ENCODE measurements at places on chromosomes 1 and 21. TPM values are rescaled to one million over a fixed set of nuclear protein-coding genes. Genes with fewer than 3 reads are reported as not detected.

DNA sequence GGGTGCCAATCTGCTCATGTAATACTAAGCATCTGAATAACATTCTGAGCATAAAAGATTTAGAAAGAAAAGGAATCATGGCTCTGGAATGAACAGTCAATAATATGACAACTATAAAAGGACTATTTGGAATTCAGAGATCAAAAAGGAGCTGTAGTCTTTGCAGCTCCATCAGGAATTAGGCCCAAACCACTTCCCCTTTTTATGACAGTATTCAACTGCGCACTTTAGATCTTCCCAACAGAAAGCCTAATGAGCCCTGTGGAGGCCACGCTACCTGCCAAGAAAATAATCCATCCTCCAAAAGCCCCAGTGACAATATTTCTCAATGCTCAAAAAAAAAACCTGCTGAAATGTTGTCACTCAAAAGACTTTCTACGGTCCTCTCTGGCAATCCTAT lies 163.2 kb downstream of the SNX7 start:
- DNase-seq = no peak

- DNase-seq = no peak
These were observed 1.5 kb downstream of the UBE2G2 start for GRCh38 chr21:44800103-44800502.

The ADORA1 gene
- polyA plus RNA-seq = 6.1 TPM

The NR0B2 gene
- 1.8 TPM for polyA plus RNA-seq

DNA sequence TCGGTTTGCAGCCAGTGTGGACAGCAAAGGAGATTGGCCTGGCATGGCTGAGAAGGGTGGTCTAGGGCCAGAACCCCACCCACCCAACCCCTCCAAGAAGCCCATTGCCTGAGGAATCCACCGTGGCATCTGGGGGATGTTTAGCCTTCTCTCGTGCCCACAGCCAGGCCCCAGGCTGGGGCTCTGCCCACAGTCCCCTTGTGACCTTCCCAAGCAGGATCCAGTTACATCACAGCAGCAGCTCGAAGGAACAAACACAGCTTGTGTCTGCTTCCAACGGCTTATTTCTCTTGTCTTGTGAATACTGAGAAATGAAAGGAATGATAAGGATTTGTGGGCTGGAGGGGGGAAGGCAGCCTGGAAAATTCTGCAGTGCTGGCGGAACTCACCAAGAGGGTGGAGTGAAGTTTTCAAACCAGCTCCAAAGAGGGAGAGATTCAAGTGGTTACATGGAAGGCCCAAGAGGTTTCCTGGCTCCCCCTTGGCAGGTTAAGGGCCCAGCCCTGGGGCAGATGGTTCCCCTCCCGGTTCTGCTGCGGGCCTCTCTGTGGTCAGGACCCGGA lies 61.6 kb downstream of the DHRS3 start:
- DNase-seq = no peak

DNA sequence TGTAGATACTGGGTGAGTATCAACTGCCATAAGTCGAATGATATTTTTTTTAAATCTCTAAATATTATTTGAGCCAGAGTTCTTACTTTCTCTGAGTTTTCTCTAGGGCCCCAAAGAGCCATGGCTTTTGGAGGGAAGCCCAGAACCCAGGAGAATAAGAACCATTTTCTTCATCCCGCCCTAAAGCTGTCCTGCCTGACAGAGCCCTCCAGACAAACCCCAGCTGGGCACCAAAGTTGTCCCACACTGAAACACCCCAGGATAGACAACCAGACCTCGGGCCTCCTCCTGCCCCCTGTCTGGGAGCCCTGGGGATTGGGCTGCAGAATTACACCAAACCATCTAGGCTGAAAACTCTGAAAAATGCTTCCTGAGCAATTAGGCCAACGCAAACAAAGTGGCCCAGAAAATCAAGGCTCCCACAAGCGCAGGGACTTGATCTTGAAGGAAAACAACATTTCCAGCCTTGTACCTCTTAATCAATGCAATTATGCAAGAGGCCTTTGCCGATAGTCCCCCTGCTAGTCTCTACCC lies 113.1 kb downstream of the RRAGC start:
- no peak for DNase-seq

The B3GALT2 gene
- polyA plus RNA-seq = 24.8 TPM

- DNase-seq = no peak
These were observed 15.6 kb downstream of the C1orf159 start for GRCh38 chr1:1100296-1100695.

- peak; percentile 62 for DNase-seq
These were observed 97.4 kb downstream of the SYF2 start for GRCh38 chr1:25134801-25135461.

The TMEM269 gene
- 0.84 TPM for polyA plus RNA-seq

DNA sequence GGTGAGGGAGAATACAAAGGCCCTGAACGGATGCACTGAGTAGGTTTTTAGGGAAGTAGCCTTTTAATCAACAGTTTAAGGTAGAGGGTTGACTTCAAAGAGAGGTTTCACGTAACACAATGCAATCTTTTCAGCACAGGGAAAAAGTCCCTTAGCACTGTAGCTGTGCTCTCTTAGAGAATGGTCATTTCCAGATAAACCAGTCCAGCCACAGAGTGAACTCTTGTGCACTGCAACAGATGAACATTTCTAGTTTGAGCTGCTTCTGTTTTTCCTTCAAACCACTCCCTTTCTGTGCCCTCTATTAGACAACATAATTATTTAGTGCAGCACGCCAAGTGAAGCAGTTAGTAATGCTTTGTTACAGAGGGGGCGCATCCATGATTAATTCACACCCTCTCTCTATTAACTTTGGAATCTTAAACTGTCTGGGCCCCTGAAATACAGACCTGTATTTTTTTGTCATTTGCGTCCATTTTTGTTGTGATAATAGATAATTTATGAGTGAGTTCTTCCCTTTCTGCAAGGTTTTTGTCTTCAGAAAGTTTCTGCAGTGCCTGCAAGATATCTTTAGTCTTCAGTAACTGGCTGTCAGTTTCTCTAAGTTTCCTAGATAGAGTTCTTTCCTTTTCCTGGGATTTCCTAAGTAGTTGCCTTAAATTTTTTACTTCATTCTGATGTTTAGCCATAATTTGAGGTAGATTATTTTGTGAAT lies 22.9 kb downstream of the LCA5L start:
- DNase-seq = no peak

DNA sequence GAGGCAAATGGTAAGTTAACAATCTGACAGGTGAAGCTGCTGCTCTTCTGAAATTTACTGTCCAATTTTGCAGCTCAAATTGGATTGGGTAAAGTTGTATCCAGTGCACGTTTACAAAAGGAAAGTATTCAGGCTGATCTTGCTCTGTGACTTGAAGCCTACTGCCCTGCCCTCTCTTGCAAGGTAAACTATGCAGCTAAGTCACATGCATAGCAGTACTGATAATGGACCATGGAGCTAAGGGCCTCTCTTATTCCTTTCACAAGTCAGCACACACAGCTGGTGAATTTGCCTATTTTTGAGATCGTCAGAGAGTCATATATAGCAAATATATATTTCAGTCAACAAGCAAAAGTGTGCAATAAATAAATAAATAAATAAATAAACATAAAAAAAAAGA lies 23.2 kb downstream of the XCL1 start:
- no peak for DNase-seq

DNA sequence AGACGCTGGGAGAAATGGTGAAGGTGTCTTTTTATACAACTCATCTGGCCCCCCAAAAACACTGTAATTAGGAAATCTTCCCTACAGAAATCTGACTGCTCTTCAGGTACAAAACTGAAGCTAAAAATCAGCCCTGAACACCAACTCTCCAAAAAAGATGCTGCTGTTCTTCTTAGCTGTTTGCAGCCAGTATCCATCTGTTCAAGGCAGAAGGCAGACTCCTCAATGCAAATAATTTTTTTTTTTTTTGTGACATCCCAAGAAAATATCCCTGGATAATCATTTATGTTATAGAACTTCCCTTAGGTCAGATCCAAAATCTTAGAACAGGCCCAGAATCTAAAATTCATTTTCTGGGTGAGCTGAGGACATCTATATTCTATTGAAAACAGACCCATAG lies 36.5 kb downstream of the TRIT1 start:
- DNase-seq = no peak

DNA sequence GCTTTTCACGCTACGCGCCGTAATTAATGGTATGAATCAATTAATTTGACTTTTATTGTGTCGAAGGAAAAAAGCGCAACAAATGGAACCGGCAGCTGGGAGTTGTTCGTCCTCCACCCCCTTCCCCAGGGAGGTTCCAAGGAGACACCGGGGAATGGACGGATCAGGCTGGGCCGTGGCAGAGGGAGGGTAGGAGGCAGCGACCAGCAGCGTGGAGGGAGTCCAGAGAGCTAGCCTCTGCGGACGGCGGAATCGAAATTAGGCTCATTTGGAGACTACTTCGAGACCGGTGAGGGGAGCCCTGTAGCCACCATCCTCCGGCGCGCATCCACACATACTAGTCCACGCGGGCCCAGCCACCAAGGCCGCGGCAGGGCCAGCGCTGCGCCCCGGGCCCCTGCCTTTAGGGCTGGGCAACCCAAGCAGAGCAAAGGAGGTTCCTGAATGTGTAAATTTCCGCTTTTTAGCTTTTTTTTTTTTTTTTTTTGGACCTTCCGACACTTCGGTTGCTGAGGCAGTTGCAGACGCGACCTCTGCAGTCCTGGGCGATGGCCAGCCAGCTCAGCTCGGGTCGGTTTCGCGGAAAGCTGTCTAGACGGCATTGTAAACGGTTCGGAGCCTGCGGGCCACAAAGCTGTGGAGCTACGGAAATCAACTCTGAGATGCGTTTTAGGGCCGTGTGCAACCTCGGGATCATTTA lies 2.2 kb upstream of the FOXD3 start:
- DNase-seq = no peak

The ABCG1 gene
- 10.5 TPM for polyA plus RNA-seq

The ADCY10 gene
- 0.39 TPM for polyA plus RNA-seq

DNA sequence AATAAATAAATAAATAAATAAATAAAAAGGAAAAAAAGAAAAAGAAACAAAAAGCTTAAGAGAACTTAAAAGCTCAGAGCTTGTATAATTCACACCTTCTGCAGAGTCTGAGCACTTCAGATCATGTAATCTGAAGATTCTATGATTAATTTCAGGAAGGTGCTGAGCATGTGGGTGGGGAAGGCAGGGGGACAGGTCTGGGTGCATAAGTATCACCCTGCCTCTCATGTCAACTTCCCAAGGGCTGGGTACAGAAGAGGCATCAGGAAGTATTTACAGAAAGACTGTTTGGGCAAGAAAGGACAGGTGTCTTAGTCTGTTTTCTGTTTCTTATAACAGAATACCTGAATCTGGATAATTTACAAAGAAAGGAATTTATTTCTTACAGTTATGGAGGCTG lies 20.4 kb upstream of the PADI2 start:
- no peak for DNase-seq

The AADACL4 gene
- polyA plus RNA-seq = 2.1 TPM

GRCh38 chr1:246373828-246374569 lies 133.1 kb downstream of the SMYD3 start:
- no peak for DNase-seq

- DNase-seq = no peak
These were observed 851.2 kb upstream of the ADAMTS5 start for GRCh38 chr21:27817902-27818623.

The CFAP45 gene
- 3.5 TPM for polyA plus RNA-seq

The FMN2 gene
- polyA plus RNA-seq = 7.6 TPM

The CCSAP gene
- polyA plus RNA-seq = 8.9 TPM

- no peak for DNase-seq
These were observed 101.4 kb downstream of the TOMM20 start for GRCh38 chr1:235027076-235027861.

DNA sequence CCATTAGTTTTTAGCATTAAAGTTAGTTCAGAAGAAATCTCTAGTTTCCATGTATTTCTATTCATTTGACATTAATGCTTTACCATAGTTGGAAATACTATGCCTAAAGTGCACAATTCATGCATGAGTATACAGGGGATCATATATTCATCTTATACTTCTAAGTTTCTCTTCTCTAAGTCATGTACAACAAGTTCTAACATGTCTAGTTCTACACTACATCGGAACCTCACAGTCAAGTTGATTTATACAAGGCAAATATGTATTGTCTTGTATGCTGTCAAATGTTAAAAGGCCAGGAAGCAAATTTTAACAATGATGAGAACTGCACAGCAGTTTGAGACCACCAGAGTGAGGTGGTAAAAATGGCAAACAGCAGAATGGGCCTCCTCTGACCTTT lies 22.9 kb upstream of the MOB3C start:
- DNase-seq = no peak

GRCh38 chr1:89198491-89199072 lies at the start of gene GBP4:
Gene GBP4 (minus strand): TSS chr1:89198942. CDS start chr1:89198834, 108 bp downstream.
- no peak for DNase-seq

Measured in right renal pelvis (tissue), 4 donors.